ENCODE measurements at places on chromosomes 7 and 10. TPM values are rescaled to one million over a fixed set of nuclear protein-coding genes. Genes with fewer than 3 reads are reported as not detected.
A peak's percentile ranks its signal among the peaks of the same experiment; 100 is the strongest.

DNA sequence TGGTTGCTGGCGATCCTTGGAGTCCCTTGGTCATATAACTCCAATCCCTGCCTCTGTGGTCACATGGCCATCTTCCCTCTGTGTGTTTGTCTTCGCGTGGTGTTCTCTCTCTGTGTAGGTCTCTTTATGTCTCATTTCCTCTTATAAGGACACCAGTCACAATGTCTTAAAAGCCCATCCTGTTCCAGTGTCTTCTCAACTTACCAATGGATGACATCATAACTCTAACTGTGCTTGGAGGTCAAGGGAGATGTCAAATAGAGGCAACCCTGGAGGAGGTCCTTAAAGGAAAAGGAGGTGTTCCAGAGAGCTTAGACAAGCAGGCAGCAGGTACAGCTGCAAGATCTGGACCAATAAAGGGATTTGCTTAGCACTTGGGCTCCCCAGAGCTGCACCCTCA is 143.0 kb downstream of the BUB3 start:
- DNase-seq: no peak

DNA sequence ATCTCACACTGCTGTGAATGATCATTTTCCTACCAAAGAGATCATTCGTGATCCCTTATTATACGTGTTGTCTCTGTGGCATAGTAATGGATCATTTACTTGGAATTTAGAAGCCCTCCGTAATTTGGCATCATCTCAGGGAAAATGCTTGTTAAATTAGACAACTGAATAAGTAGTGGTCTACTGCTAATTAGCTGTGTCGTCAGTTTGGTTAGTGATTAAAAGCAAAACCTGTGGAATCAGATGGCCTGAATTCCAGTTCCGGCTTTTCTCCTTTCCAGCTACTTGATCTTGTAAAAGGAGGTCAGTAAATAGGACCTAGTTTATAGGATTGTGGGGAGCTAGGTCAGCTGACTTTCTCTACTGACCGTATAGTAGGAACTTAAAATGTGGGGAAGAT is 65.6 kb downstream of the RBM33 start:
- no peak for DNase-seq

DNA sequence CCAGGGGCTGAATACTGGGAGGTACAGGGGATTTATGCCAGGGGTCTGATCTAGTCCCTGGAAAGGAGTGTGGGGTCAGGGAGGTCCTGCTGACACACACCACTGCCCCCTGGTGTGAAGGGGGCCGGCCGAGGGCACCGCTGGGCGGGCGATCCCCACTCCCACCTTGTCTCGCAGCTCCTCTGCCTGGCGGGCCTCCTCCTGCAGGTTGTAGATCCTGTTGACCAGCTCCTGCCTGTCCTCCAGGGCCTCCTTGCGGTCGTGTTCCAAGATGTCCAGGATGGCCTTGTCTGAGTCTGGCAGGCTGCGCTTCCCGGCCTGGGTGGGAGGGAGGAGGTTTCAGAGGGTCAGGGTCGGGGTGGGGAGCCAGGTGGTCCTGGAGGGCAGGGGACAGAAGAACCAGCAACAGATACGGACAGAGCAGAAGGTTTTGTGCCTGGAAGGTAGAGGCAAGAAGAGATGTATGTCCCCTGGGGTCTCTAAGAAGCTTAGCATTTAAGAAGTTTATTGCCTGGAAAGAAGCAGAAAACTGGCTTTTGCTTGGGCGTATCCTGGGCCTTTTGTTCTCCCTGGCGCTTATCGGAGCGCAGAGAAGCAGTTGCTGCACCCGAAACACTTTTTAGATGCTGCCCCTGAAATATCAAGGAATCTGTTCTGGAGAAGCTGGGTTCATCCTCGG is 94.5 kb upstream of the GNA12 start:
- DNase-seq: no peak

- DNase-seq: no peak
Observed at GRCh38 chr7:74518041-74518440, 64.3 kb downstream of the GTF2IRD1 start.

GRCh38 chr7:77657427-77658224 is 38.6 kb upstream of the RSBN1L start:
- no peak for DNase-seq

- no peak for DNase-seq
Observed at GRCh38 chr7:148708026-148708885, 9.6 kb downstream of the CUL1 start.

DNA sequence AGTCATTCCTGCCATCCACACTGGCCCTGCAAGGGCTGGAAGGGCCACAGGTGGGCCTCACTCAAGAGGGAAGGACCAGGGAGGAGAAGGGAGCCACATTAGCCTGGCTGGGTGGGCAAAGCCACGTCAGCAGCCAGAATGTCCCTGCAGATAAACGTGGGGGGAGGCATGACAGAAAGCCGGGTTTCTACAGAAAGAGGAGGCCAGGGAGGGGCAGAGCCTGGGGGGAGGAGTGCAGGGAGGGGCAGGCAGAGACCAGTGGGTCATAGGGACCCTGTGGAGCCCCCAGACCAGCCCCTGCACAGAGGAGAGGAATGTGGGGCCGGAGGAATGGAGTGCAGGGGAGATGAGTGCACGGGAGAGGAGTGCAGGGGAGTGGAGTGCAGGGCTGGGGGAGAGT is 590.2 kb downstream of the PTPRN2 start:
- no peak for DNase-seq

DNA sequence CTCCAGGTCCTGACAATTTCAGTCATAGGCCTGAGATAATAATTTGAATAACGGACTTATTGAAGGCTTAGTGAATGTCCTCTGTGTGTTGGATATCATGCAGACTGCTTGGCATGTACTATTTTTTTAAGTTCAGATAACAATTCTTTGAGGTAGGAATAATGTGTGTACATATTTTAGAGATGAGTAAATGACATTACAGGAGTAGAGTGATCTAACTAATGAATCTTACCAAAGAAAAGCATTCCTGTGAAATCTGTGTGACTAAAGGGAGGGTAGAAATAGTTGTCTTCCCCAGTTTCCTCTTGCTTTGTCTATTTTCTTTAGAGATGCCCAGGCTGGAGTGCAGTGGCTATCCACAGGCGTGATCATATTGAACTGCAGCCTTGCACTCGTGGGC is 391.8 kb upstream of the ETV1 start:
- no peak for DNase-seq

DNA sequence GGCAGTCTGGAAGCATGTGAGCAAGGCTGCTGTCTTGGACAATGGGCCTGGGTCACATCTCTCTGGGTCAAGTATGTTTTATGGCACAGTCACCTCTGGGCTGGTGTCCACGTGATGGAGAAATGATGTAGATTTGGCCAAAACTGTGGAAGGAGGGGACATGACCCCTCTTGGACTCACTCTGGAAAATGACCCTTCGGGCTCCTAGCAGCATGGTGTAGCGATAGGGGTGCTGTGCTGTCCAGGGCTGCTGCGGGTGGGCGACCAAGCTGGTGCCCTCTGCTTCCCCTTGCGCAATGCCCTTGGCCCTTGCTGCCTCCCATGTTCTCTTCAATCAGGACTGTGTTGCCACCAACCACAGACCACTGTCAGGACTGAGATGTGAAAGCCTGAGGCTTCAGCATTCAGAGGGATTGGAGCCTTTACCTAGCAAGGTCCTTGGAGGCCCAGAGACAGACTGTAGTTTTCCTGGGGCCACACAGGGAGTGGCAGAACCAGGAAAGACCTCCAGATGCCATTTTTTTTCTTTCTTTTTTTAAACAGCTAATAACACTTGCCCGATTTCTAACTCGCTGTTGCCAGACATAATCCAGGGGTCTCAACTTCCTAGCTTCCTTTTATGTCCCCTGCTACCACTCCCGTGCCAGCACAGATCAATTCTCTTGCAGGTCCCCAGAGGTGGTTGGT is 6.1 kb downstream of the CYP26A1 start:
- no peak for DNase-seq

DNA sequence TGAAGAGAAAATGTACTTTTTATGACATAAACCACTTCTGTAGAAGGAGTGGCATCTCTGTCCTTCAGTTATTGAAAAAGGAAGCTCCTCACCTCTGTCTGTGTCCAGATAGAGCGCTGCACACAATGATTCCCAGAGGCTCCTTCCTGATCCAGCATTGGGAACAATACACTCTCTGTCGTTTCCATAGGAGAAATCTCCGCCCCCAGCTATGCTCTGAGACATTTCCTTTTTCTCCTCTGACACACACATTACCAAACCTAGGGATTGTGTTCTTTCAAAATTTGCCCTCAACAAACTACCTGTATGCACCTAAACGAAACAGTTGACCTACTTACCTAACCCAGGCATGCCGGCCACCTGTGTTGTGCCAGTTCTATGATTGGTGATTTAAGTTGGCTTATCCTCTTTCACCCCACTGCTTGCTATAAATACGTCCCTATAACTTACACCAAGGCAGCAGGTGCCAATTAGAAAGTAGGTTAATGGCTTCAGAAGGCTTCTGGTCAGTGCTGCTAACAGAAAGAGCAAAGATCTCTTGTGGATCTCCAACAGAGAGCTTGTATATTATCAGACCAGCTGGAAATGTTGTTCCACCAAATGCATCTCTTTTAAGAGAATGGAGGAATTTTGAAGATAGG is 140.1 kb upstream of the JCAD start:
- DNase-seq: no peak

GRCh38 chr10:133394801-133395221 is 854 bp downstream of the MTG1 start:
- no peak for DNase-seq

- DNase-seq: peak; percentile 61
Observed at GRCh38 chr10:50395271-50395670, 144.0 kb upstream of the ASAH2 start.

- DNase-seq: no peak
Observed at GRCh38 chr7:123601530-123601929, at the start of gene ASB15. ASB15 (plus strand) TSS chr7:123601821; CDS start chr7:123614503, 12,682 bp downstream.

- DNase-seq: no peak
Observed at GRCh38 chr10:27701938-27702537, 43.6 kb downstream of the MKX start.

- DNase-seq: no peak
Observed at GRCh38 chr7:23117841-23118240, 12.3 kb downstream of the KLHL7 start.

DNA sequence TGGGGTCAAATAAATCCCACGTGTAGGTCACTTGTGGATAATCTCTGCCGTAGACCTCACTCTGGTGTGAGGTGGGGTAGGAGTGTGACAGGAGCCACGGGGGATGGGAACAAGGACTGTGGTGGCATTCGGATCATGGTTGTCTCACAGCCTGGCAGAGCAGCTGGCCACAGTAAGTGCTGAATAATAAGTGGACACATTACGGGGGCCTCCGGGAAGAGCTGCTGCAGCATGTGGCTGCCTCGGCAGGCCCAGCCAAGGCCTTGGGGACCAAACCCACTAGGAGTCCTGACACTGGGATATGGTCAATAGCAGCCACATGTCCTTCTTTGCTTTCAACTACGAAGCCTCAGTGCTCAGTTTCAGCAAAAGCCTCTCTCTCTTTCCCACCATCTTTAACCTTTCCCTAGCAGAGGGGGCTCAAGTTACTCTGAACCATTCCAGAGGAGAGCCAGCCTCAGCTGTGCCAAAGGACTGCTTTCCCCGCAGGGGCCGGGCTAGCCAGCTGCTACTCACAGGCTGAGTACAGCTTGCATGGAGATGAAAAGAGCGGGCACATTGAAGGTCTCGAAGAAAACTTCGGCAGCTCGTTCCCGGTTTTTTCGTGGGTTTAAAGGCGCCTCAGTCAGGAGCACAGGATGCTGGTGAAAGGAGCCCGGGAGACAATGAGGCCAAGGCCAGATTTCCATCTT is 17.3 kb downstream of the ACTR1A start:
- DNase-seq: no peak

DNA sequence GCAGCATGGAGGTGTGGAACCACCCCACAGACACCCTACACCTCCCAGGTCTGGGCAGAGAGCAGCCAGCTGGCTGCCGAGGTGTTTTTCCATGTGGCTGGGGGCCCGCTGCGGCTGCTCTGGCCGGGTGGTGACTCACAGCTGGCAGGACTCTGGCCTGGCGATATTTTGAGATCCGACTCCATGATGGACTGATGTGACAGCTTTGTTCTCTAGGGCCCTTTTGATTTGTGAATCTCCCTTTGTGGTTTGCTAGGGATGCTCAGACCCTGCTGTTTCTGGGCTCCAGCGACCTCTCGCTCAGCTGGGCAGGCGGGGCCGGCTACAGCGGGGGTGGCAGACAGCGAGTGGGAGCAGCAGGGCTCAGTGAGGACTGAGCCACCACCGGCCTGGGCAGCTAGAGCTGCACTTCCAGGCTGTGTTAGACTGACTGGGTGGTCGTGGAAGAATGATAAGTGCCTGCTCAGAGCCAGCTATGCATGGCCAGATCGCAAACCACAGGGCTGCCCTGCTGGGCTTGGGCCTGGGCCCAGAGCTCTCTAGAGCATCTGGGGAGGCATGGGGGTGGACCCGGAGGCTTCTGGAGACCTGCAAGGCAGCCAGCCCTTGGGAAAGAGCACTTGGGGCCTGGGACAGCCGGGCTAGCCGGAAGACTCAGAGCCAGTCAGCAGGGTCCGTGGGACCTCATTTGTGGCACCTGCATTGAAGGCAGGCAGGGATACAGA is 46.2 kb upstream of the GDF10 start:
- DNase-seq: no peak

GRCh38 chr10:30688456-30688855 is 58.9 kb upstream of the LYZL2 start:
- no peak for DNase-seq

DNA sequence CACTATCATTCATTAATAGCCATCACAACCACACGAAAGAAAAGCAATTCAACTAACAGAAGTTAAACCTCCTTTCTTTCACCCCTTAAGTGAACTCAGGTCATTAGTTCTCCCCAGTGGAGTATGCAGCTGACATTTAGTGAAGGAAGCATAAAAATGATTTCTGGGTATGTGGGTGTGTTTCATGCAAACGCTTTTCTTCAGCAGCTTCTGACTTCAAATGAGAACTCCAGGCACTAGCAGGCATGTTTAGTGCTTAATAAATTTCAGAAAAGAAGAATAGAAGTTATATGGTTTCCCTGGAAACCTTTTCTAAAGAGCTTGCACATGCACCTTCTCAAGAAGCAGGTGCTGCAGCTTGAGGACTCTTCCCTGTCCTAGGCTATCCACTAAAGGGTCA is 62.5 kb downstream of the PIK3CG start:
- DNase-seq: no peak

DNA sequence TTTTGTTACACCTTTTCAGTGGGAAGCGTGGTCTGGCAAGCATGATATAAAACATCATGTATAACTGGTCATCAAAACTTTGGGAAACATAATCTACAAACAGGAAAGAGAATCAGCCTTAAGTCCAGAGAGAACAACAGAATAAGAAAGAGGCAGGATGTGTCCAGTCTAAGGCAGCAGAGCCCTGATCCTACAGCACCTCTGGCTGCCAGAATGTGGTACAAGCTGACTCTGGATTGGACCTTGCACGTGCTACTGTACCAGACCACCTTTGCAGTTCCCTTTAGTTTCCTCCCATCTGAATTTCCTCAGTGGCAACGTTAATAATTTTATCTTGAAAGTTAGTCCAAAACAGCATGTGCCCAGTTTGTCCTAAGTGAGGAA is 824.6 kb upstream of the IGFBP3 start:
- no peak for DNase-seq

GRCh38 chr7:7913504-7913903 is 55.1 kb upstream of the GLCCI1 start:
- DNase-seq: no peak

GRCh38 chr10:114550756-114551635 is 107.1 kb downstream of the ABLIM1 start:
- DNase-seq: no peak

The UPK3B gene
- 9.1 TPM for total RNA-seq

The CYP3A5 gene
- 2.7 TPM for total RNA-seq

The SLC26A3 gene
- total RNA-seq: 0.79 TPM

The LRMDA gene
- 18.5 TPM for total RNA-seq

The GPR15LG gene
- not detected for total RNA-seq

The HOXA10 gene
- total RNA-seq: 7.8 TPM

The PTN gene
- 9.2 TPM for total RNA-seq

The PRKRIP1 gene
- 35.2 TPM for total RNA-seq

The DYDC2 gene
- total RNA-seq: 0.23 TPM

The AKR1C8 gene
- total RNA-seq: not detected

The ZPBP gene
- not detected for total RNA-seq

The GPR22 gene
- total RNA-seq: not detected

Measured in Caco-2 (cell line).